ENCODE measurements at places on chromosomes 11 and 22. TPM values are rescaled to one million over a fixed set of nuclear protein-coding genes. Genes with fewer than 3 reads are reported as not detected.
A peak's percentile ranks its signal among the peaks of the same experiment; 100 is the strongest.

DTX4 gene
- total RNA-seq = 129 TPM

KCNE3 gene
- total RNA-seq = 2.2 TPM

GUCY1A2 gene
- total RNA-seq = 4.0 TPM

SLC7A4 gene
- 0.26 TPM for total RNA-seq

APOA4 gene
- not detected for total RNA-seq

NAALAD2 gene
- 16.7 TPM for total RNA-seq

FOLR1 gene
- not detected for total RNA-seq

RNF215 gene
- total RNA-seq = 27.4 TPM

OR51G1 gene
- total RNA-seq = not detected

P2RX6 gene
- 4.5 TPM for total RNA-seq

DDI1 gene
- total RNA-seq = not detected

CLTCL1 gene
- total RNA-seq = 7.7 TPM

GRCh38 chr11:130178441-130179339 is 19.1 kb downstream of the ST14 start:
- DNase-seq = no peak

DNA sequence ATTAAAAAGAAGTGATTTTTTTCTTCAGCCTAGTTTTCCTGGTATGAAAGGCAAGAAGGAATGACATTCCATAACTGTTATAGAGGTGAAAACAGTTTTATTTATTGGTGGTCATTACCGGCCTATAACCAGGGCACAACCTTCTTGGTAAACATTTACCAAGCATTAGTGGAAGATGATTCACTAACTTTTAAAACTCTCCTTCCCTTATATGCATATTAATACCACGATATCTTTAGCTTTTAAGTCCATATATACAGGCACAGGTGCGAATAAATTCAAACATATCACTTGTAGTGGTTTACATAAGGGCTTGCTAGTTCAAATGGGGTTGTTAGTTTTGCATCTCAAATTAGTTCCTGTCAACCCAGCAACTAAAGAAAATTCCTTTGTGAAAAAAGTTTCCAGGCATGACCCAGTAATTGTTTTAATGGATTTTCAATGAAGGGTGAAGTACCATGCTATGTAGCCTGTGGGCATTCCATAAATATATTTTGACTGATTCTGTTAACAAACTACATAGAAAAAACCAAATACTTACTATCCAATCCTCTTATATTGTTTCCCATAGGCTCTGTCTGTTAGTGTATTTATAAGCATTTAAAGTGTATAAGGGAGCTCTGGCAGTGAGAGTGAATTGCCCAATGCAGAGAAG is 30.6 kb upstream of the ROBO3 start:
- DNase-seq = no peak

DNA sequence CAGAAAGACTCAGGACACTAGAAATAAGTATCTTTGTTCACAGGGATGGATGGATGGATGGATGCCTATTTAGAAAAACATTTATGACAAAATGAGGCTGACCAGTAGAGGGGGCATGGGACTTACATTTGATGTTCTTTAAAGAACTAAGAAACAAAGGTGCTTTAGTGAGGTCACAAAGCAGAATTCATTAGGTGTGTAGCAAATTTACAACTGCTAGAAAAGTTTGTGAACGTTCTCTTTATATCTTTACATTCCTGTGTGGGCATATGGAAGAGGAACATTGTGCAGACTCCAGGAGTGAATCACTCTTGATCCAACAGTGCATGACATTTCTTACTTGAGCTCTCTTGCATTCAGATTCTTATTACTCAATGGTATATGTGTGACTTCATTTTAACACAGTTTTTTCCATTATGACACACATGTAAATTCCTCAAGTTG is 15.8 kb upstream of the SIK2 start:
- DNase-seq = peak; percentile 18

- DNase-seq = no peak
Measured at GRCh38 chr11:100068116-100068515, 619.0 kb upstream of the ARHGAP42 start.

DNA sequence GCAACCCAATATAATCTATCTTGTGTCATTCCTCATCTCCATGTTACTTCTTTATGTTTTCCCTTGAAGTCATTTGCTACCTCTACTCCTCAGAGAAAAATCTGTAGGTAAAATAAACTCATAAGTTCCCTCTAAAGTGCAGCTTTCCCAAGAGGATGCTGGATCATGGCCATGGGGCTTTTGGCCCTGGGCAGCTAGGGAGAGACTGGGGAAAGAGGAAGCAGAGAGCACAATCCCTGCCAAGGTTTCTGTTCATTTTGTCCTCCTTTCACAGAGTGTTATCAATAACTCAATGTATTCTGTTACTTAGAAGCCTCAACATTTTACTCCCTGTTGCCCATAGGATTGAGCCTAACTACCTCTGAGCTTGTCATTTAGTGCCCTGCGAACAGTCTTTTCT is 9.0 kb downstream of the RNF121 start:
- no peak for DNase-seq

DNA sequence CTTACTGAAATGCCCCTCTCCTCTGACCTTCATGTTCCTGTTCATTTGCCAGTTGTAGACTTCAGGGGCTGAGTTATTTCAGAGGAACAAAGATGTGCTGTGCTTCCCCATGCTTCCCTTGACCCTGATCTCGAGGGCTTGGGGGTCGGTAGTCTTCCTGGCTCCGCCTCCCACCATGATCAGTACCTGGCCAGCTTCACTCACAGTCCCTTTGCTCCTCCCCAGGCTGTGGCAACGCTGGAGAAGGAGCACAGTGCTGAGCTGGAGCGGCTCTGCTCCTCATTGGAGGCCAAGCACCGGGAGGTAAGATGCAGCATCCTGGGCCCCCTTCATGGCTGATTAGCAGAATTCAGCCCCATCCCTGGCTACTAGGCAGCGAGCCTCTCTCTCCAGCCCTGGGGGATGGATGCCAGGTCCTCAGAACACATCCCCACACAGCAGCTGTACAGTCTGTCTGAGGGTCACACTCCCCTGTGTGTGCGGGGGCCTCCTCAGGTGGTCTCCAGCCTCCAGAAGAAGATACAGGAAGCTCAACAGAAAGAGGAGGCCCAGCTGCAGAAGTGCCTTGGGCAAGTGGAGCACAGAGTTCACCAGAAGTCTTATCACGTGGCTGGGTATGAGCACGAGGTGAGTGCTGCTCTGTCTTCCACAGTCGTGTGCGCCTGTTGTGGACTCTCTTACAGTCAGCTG is 64.5 kb downstream of the CEP164 start:
- no peak for DNase-seq

DNA sequence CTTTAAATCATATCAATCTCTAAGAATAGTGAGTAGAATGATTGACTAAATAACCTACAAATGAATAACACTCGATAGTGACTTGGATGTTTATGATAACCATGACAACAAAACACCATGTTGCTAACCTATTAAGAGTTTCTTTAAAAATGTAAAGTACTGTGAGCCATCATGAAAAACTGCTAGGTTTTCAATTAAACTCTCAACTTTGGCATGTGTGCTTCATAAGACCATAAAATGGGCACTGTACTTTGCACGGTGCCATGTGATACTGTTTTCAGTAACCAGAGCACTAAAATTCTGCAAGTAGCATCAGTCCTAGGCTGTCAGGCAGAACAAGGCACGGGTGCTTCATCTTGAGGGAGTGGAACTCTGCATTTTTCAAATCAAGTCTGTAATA is 96.2 kb upstream of the TRIM77 start:
- no peak for DNase-seq

GRCh38 chr11:92136797-92137196 is 87.8 kb upstream of the FAT3 start:
- DNase-seq = no peak

- no peak for DNase-seq
Measured at GRCh38 chr22:30882974-30883533, 85.5 kb downstream of the MORC2 start.

GRCh38 chr11:69891421-69892236 is 72.4 kb upstream of the FGF3 start:
- DNase-seq = no peak

DNA sequence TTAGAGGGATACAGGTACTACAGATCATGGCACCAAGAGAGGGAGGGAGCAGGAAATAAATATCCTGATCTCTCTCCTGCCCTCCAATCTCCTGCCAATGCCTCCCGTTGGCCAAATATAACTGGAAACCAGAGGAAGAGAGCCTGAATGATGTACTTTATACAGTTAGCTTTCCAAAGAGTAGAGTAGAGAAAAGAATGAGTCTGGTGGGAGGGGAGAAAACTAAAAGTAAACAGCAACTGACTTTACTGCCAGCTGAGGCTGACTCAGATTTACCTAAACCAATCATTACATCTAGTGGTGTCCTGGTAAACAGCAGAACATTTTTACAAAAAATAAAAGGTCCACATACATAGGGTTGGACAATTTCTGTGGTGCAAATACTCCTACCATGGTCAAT is 5.1 kb downstream of the MPZL3 start:
- DNase-seq = no peak

DNA sequence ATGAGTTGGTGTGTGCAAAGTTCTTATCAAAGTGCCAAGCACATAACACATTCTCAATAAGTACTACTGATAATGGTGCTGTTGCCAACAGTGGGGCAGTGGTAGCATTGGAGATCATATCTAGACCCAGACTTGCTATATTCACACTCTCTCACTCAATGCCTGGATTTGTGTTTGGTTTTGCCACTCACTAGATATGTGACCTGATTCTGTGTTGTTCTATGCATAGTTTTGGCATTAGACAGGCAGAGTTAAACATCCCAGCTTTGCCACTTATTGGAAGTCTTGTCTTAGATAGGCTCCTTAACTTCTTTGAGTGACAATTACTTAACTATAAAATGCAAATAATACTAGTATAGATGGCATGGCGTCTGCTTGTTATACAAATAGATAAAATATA is 642.6 kb upstream of the CCDC179 start:
- no peak for DNase-seq

GRCh38 chr11:130318031-130318673 is 3.4 kb upstream of the ZBTB44 start:
- no peak for DNase-seq

- peak; percentile 34 for DNase-seq
Measured at GRCh38 chr11:61532134-61533038, 23.8 kb downstream of the LRRC10B start.

DNA sequence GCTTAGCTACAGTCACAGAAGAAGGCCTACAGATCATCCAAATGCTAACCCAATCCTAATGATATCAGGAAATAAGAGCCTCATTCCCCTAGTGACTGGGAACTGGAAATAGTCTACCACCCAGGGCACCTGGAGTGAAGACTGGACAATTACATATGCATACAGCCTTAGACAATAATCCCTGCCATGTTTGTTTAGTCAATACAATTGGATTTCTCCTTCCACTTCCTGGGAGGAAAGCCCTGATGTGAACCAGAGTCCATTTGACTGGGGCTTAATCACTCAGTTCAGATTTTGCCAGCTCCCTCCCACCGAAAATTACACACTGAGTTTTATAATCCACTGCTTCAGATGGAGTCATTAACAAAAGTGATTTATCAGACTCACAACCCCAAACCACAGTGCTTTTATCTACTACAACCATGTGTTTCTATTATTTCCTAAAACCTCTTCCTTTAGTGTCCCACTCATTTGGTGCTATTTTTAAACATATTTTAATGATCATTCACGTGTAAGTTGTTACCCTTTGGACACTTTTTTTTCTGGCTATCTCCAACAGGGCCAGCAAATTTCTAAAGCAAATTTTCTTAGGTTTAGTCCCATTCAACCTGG is 29.9 kb downstream of the CWF19L2 start:
- no peak for DNase-seq

GRCh38 chr22:19917389-19918138 is 24.0 kb upstream of the COMT start:
- DNase-seq = no peak

- DNase-seq = no peak
Measured at GRCh38 chr11:92322225-92322624, 97.6 kb downstream of the FAT3 start.

DNA sequence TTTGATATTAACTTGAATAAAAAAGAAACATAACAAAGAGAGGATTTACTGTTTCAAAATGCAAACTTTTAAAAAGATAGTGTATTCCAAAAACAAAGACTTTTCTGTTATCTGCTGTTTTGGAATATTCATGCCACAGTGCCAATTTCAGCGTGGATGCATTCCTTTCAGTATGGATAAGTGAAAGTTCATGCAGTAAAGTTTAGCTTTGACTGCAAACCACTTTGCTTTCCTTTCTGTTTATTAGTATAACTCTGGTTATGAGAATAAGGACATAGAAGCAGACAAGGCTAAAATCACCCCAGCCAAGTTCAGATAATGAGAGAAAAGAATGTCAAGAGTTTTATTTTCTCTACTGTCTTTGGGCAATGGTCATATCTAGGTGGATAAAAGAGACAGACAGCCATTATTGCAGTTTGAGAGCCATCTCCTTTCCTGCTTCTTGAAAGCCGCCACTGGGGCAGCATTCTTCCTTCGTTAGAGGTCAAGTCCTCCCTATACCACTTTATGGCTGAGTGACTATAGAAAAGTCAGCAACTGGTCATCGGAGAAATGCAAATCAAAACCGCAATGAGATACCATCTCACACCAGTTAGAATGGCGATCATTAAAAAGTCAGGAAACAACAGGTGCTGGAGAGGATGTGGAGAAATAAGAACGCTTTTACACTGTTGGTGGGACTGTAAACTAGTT is 82.4 kb upstream of the BLID start:
- no peak for DNase-seq

Data from neural crest cell (in vitro differentiated cells).